ENCODE measurements at places on chromosomes 2 and 18. TPM values are rescaled to one million over a fixed set of nuclear protein-coding genes. Genes with fewer than 3 reads are reported as not detected.

Gene TMEM247
- not detected for total RNA-seq

Gene DHRS9
- total RNA-seq = 0.75 TPM

Gene RIT2
- not detected for total RNA-seq

DNA sequence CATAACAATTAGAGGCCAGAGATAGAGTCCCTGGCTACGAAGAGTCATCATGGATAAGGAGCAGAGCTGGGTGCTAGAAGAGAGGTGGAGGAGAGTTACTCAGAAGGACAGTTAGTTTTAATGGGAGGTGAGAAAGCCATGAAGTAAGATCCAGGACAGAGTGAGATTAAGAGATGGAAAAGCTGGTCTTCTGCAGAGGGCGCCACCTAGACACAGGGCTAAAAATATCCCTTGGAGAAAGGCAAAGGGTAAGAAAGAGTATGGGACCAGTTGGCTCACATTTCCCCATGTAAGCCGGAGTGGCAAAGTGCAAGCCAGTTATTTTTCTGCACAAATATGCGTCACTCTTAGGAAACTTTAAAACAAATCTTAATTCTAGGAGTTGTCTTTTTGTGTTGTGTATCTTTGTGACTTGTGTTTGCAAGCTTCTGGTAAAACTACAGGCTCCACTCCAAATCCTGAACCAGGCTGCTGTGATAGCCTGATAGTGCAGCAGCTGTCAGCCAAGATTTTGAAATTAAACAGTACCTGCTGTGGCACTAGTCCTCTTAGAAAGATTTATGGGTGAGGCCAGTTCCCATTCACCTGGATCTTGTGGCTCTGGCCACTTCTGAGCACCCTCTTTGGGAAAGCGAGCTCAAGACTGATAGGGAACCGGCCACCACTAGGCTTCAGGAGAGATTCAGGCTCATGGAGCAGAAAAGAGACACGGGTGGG is 204.2 kb downstream of the TPGS2 start:
- H3K27me3 ChIP-seq = no peaks in the 10 kb centered on the region
- no peak overlapping the region for H3K4me3 ChIP-seq
- DNase-seq = no peak
- no peak overlapping the region for H3K27ac ChIP-seq

- no peaks in the 10 kb centered on the region for H3K27me3 ChIP-seq
- H3K4me1 ChIP-seq = no peaks in the 10 kb centered on the region
- H3K36me3 ChIP-seq = no peaks in the 10 kb centered on the region
- no peak overlapping the region for H3K4me3 ChIP-seq
Measured at GRCh38 chr2:145323512-145323911, 803.6 kb upstream of the ZEB2 start.

DNA sequence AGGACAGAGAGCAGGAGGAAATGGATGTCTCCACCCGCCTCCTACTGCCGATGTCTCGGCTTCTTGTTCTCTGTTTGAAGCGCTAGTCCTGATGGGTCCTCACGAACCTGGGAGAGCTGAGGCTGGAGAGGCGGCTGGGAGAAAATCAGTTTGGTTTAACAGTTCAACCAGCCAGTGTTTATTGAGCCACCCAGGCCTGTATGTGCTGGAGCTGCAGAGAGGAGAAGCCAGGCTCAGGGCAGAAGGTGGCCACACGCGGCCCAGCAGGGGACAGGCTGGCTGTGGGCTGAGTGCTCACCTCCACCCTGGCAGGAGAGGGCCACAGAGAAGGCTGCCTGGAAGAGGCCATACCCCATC is 202.1 kb downstream of the CYP26B1 start:
- no peak overlapping the region for H3K27ac ChIP-seq
- no peak overlapping the region for H3K4me3 ChIP-seq
- H3K4me1 ChIP-seq = no peaks in the 10 kb centered on the region
- H3K27me3 ChIP-seq = no peaks in the 10 kb centered on the region

GRCh38 chr2:241555711-241556110 is 2.8 kb upstream of the BOK start:
- no peak for DNase-seq
- H3K27ac ChIP-seq = no peak overlapping the region
- H3K4me1 ChIP-seq = peaks cover 32% of the 10 kb centered on the region
- H3K36me3 ChIP-seq = no peaks in the 10 kb centered on the region

DNA sequence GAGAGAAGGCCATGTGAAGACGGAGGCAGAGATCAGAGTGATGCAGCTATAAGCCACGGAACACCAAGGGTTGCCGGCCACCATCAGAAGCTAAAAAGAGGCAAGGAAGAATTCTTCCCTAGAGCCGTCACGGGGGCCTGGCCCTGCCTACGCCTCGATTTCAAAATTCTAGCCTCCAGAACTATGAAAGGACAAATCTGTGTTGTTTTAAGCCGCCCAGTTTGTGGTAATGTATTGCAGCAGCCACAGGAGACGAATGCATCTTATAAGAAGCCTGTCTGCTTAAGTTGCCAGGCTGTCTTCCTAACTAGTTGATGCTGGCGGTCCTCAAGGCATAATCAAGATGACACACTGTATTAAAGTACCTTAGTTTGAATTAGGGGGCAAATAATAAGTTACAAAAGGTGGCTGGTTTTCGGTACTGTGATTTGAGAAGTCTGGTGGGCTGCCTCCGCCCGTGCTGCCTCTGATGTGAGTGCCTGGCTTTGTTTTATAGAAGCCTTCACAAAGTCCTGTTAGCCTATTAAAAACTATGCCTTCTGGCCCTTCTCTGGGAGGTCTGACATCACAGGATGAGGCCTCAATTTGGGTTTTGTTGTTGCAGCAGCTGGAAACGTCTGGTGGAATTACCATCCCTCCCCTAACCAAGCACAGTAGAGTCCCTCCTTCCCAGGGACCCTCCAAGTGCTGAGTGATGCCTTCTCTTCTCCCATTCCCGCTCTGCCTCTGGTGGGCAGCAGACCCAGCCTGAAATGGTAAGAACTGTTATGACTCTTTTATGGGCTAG is 53.6 kb downstream of the SRD5A2 start:
- no peak overlapping the region for H3K27ac ChIP-seq
- no peak for DNase-seq
- no peaks in the 10 kb centered on the region for H3K4me1 ChIP-seq
- no peak overlapping the region for H3K4me3 ChIP-seq
